NCI-H446 (cell line): ENCODE measurements at places on chromosomes 3 and 15.
A peak's percentile ranks its signal among the peaks of the same experiment; 100 is the strongest.

DNA sequence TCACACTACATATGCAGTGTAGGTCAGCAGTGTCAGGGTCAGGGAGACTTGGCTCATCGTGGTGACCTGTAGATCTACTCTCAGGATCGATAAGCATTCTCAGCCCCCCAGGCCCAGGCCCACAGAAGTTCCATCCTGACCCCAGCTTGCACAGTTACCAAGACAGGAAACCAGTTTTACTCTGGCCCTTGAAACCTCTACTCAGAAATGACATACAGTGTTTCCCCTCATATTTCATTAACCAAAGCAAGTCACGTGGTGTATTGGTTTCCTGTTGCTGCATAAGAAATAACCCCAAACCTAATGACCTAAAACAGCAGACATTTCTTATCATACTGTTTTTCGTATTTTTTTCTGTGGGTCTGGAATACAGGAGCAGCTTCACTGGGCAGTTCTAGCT lies 242.2 kb downstream of the SLCO3A1 start:
- no peak for DNase-seq

DNA sequence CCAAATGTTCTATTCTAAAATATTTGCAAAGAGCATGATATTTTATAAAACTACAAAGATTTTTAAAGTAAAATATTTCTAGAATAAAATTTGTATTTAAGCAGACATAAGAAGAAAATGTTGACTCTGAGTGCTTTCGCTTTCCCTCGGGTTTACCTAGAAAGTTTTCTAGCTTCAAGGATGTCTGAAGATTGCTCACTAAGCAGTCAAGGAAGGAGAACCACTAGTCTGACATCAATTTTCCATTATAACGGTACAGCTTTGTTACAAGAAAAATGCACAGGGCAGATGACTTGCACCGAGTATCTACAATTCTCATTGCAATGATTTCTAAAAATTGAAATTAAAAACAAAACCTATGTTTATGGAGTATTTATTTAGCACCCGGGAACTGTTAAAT lies 14.2 kb downstream of the GPR15 start:
- DNase-seq = no peak

GRCh38 chr3:65391068-65391467 lies 647.6 kb downstream of the MAGI1 start:
- no peak for DNase-seq

GRCh38 chr3:154819491-154819890 lies 260.6 kb upstream of the MME start:
- DNase-seq = no peak

- no peak for DNase-seq
Measured at GRCh38 chr3:167066977-167067786, 312.9 kb downstream of the ZBBX start.

DNA sequence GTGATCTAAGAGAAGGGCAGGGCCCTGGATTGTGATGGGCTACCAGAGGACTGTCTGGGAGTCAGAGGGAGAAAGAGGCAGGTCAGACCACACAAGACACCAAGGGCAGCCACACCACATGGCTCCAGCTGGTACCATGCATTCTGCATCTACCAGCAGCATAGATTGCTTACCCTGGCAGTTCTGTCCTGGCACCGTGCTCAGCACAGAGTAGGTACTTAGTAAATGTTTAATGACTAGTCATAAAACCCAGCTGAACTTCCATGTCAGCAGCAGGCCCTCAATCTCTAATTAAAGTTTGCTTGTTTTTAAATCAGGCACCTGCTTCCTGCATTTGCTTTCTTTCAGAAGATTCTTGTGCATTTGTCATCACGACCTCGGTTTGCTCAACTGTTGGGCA lies 77.3 kb upstream of the ATP2B2 start:
- no peak for DNase-seq

DNA sequence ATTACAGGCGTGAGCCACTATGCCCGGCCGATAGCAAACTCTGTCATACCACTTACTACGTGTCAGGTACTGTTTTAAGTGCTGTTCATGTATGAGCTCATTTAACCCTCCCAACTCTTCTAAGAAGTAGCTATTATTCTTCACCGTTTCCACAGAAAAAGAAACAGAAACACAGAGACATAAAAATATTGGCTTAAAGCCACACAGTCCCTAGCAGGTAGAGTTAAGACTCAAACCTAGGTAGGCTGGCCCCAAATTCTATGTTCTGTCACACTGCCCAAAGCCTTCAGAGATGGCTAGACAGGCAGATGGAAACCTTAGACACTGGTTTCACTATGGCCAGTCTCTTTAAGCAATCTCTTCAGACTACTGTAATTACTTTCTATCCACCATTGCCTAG lies 149.8 kb upstream of the KCNMB2 start:
- DNase-seq = no peak

DNA sequence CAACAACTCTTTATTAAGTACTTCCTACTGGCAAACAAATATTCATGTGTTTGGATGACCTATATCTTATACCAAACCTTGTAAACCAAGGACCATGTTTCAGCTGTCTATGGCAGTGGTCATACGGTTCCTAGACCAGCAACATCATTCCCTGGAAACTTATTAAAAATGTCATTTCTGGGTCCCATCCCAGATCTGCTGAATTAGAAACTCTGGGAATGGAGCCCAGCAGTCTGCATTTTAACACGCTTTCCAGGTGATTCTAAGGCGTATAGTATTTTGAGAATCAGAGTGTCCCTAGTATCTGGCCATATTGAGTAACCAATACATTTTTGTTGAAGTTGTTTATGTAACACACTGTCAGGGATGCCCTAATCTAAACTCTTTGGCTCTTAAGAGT lies 363.4 kb upstream of the LRRC3B start:
- DNase-seq = no peak

GRCh38 chr15:40307421-40308211 lies at the start of gene PLCB2:
TSS of gene PLCB2 (minus strand) at chr15:40307935. CDS start at chr15:40307672, 263 bp downstream.
- peak; percentile 76 for DNase-seq

DNA sequence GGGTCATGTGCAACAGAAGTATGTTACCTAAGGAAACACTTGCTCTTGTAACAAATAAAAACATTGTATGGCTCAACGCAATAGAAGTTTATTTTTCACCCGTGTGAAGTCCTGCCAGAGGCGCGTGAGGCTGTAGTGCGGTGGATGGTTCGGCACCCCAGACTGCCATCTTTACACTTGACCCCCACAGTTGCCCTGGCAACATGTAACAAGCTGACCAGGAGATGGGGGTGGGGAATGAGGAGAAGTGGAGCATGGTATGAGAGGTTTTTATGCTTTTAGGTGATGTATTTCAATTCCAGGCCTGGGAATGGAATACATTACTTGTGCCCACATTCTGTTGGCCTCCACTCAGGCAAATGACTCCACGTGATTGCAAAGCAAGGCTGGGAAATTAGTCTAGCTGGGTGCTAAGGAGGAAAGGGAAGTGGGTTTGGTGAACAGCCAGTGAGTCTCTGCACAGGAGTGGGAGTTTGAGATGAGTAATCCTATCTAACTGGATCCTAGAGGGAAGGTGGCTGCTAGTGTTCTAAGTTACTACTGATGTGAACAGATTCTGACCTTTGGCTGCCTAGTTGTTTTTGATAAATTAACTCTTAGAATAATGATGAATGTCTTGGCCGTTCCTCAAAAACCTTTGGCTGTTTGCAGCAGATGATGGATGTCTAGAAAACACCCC lies 33.8 kb upstream of the GREM1 start:
- DNase-seq = peak; percentile 55

DNA sequence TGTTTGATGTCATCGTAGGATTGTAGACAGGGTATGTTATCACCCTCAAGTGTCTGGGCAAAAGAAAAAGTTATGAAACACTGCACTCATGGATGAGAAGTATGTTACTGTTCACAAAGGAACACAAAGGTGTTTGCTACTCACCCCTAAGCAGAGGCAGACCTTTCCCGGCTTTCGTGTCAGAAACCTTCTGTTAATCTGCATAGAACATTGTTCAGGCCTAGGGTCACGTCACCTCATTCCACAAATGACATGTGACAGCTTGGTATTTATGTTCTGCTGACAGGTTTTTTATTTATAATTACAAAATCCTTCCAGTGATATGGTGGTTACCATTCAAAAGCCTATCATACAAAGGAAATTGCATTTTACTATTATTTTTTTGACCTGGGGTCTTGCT lies 16.5 kb downstream of the THUMPD3 start:
- DNase-seq = no peak

GRCh38 chr3:144866476-144866875 lies 894.9 kb downstream of the DIPK2A start:
- DNase-seq = no peak

GRCh38 chr3:183527428-183528379 lies 27.8 kb downstream of the KLHL6 start:
- no peak for DNase-seq

DNA sequence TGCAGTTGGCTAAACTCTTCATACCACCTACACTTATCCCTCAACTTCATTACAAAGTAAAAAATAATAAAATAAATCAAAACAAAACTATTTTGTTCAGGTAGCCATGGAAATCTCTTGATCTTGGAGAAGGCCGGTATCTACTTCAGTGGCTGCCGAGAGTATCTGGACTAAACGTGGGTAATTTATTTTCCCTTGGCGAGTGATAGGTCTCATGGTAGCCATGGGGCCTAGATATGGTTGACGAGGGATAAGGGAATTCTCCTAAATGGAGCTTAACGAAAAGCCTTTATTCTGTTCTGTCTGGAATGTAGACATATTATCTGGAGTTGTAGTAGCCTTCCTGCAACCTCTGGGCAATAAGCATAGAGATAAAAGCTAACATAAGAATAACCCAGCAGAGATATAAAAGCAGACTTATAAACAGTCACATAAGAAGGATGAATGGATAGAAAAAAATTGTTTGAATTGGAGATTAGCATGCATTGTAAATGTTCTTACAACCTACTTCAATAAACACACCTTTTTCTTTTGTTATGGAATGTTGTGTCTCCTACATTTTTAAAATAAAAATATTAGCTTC lies 281.3 kb upstream of the ARRDC4 start:
- DNase-seq = no peak

GRCh38 chr15:52746162-52746757 lies 43.9 kb downstream of the ONECUT1 start:
- DNase-seq = no peak

- DNase-seq = no peak
Measured at GRCh38 chr3:123766193-123767008, 117.7 kb downstream of the MYLK start.

GRCh38 chr15:92146511-92147150 lies 247.1 kb upstream of the ST8SIA2 start:
- no peak for DNase-seq

GRCh38 chr3:128273109-128273840 lies 120.0 kb downstream of the EEFSEC start:
- DNase-seq = no peak

DNA sequence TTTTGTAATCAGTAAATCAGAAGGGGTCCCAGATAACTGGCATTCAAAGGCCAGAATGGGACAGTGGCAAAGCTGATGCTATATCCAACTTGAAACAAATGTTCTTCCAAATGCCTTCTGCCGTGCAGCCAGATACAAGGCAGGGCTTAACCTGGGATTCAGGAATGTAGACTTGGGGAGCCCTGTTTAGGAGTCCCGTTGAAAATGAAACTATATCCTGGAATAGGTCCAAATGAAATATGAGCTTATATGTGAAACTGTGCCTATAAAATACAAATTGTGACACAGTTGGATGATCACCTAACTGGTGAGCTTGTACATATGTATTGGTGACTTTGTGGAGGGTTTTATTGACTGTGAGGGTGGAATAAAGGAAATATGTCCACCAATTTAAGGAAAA lies 28.7 kb downstream of the FRMD4B start:
- no peak for DNase-seq

GRCh38 chr3:184746131-184747120 lies 34.6 kb upstream of the MAGEF1 start:
- DNase-seq = no peak

DNA sequence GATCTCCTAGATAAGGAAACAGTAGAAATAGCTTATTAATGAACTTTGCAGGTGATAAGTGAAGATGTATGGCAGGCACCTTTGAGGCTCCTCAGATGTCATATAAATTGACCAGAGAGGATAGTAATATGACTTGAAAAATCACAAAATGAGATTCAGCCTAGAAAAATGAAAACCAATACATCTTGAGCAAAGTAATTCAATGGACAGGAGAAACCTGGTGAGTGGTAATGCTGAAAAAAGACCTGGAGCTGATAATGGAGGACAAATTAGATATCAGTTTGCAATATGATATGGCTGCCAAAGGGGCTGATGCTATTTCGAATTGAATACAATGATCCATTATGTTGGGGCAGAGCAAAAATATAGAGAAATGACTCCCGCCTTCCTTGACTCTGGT lies 103.9 kb downstream of the LSAMP start:
- no peak for DNase-seq

GRCh38 chr15:22945071-22945470 lies 35.1 kb downstream of the CYFIP1 start:
- DNase-seq = no peak

DNA sequence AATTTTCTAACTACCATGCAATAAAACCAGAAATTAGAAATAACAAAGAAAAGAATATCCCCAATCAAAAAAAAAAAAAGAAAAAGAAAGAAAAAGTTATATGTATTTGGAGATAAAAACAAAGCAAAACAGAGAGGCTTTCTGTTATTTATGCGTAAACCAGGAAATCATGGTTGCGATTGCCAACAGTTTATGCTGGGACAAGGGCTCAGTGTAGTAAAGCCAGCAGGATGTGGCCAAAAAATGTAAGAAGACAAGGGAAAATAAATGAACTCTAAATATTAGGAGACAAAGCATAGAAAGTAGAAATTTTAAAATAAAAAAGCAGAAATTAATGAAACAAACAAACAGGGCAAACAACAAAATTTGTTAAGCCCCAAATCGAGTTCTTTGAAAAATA lies 27.2 kb upstream of the GOLGA8J start:
- no peak for DNase-seq

DNA sequence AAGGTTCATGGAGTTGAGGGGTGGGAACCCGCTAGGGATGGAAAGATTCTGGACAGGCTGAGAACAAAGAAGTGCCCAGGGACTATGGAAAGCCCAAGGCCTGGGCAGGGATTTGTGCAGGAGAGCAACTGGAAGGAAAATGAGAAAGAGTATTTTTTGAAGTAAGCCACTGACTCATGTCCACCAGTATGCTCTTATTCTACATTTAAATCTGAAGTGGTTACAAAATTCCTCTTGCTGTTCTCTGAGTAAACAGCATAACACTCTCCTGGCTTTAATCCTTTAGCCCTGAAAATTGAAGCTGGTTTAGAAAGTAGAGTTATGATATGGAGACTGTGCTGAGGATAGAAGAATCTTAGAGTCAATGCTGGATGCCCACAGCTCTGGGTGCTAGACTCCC lies 165.2 kb downstream of the ISL2 start:
- DNase-seq = no peak

DNA sequence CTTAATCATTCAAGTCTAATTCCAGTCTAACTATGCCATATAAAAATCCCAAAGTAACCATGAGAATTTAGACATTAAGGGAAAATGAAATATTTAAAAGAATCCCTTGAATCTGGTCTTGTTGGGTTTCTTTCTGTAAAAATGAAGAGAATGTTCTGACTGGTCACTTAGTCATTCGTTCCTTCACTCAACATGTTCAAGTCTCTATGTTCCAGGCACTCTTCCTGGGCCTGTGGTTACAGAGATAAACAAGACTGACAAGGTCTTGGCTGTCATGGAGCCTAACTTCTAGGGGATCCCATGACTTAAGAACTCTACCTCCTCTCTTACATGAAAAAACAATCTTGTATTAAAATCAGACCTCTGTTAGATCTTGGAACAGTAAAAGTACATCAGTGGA lies 638.6 kb upstream of the TBL1XR1 start:
- DNase-seq = no peak
